ENCODE measurements at places on chromosomes 5 and 9.

- DNase-seq, result no peak
These were observed 6.1 kb upstream of the SLC34A1 start for GRCh38 chr5:177377851-177378776.

DNA sequence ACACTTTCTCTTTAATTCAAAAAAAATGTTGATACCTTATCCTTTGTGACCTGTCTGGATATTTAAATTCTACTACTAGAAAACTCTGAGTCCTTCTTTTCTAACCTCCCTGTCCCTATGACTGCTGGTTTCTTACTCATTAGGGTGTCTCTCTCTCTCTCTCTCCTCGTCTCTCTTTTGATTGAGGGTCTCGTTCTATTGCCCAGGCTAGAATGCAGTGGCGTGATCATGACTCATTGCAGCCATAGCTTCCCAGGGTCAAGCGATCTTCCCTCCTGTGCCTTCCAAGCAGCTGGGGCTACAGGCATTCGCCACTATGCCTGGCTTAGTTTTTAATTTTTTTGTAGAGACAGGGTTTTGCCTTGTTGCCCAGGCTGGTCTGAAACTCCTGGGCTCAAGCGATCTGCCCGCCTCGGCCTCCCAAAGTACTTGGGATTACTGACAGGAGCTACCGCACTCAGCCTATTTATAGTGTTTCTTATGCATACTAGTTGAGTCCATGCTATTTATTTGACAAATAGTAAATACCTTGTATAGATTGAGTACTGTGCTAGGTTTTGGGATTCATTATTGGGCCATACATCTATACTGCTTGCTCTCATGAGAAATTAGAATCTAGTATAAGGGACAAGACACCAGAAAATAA lies 61.9 kb downstream of the NSD1 start:
- DNase-seq, result no peak

GRCh38 chr5:178461004-178461730 lies 129.0 kb downstream of the COL23A1 start:
- no peak for DNase-seq

GRCh38 chr9:12657233-12657632 lies 36.0 kb upstream of the TYRP1 start:
- no peak for DNase-seq

DNA sequence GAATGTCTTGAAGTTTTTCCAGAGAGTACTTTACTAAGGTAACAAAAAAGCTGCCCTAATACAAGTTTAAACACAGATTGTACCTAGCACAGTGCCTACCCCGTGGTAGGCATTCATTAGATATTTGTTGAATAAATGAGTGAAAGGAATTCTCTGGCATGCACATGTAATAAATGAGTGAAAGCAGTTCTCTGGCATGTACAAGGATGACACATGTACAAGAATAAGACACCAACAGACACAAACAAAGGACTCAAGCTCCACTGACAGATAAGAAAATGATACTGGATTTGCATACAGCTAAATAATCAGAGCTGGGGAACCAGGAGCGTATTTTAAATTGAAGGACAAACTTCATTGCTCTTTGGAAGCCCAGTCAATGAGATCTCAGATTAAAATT lies 535.8 kb downstream of the EFNA5 start:
- no peak for DNase-seq
